Thyroid gland (tissue), 4 donors: ENCODE measurements at places on chromosomes 5 and 9.
A peak's percentile ranks its signal among the peaks of the same experiment; 100 is the strongest.

DNA sequence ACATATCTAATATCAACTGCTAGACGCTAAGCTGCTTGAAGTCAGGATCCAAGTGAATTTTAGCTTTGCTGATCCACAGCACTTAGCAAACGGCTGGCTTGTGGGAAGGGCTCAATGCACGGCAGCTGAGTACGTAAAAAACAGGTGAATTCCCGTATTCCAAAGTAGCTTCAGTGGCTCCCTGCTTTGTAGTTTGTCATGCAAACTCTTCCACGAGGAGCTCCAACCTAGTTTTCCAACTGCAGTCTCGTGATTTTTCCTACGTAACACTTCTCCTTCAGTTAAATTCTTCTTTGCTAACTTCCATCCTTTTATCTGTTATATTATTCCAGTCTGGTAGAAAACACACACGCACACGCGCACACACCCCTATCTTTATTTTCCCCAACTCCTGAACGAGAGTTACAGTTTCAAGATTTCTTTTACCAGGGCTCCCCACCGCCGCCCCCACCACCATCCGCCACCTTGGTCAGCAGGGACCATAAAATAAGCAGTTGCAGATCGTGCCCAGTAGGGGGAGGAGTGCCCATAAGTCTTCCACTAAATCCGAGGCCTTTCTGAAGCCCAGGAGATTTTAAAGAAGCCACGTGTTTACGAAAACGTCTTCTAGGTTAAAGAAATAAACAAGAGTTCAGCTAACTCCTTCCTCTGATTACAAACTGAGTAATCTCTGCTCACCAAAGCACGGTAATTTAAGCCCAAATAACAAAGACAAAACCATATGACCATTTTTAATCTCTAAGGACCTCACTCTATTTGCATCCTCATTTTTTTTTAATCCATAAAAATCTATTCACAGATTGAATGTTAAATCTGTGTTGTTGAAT, 34.8 kb upstream of the TRIO start:
- peak; percentile 59 for DNase-seq

GRCh38 chr9:132669319-132669697, 475 bp downstream of the DDX31 start:
- DNase-seq = peak; percentile 73

GRCh38 chr9:114745879-114746550, 59.8 kb downstream of the TNFSF15 start:
- no peak for DNase-seq

DNA sequence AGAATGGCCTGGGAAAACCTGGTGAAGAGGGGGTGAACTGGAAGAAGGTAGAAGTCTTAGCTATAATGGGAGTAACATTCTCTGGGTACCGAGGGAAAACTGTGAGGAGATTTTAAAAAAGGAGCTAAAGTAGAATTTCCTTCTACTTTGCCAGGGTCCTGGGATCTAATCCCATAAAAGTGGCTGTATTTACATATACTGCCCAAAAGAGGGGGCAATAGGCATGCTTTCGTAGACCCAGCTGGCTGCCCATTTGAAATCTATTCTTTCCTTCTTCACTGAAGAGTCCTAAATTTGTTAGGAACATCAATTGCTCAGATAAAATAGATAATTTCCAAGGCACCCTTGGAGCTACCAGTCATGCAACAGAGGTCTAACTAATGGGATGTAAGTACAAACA, 159.2 kb downstream of the CDC42SE2 start:
- no peak for DNase-seq

DNA sequence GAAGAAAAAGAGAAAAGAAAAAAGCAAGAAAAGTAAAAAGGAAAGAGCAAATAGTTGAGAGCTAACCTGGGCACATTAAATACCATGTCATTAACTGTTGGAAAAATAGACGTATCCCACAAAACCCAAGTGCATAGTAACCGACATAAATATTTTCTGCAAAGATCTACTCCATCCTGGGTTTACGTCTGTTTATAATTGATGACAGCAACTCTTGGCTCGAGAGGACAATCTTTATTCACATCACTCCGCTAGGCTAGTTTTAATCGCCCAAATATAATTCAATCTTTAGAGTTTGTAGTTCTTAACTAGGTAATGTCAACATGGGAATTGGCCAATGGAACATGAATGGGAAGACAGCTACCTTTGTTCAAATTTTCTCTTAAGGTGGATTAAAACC, 321.7 kb upstream of the TNC start:
- DNase-seq = no peak

DNA sequence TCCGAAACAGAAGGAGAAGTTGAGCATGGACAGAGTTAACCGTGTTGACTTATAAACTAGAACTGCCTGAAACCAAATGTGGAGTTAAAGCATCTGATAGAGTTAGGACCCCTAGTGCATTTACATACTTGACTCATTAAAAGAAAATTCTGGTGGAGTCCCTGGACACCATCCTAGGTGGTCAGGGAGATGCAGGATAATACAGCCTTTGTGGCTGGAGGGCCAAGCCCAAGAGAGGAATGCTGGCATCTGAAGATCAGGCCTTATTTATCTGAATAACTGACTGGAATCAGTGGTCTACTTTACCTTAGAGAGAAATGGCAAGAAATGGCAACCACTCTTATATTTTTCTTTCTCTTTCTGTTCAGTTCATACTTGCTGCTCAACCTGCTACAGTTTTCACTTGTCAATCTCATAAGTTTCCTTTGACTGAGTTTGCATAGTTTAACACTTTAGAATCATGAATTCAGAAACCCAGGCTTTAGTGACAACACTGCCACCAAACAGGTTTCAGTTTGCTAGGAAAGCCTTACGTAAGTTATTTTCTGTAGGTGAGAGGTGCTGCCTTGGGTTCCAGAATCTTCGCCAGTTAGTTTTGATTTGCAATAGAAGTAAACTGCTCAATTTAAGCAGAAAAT, 10.2 kb downstream of the CMYA5 start:
- no peak for DNase-seq

DNA sequence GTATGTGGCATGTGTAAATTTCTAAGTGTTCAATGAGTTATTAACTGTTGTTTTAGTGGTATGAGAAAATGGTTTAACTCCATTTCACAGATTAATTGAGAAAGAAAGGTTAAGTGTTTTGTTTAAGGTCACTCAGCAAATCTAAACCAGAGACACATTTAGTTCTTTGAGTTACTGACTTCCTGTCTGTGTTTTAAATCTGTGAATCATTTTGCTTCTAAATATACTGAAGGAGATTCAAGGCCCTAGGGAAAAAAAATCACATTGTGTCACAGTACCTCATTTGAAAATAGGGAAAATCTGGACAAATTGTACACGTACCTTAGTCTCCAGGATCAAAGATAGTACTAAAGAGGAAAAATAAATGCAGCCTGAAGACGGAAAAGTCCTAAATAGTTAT, 368.2 kb downstream of the TMEM161B start:
- DNase-seq = no peak

- peak; percentile 43 for DNase-seq
Observed at GRCh38 chr9:7570107-7570720, 229.4 kb downstream of the DMAC1 start.

DNA sequence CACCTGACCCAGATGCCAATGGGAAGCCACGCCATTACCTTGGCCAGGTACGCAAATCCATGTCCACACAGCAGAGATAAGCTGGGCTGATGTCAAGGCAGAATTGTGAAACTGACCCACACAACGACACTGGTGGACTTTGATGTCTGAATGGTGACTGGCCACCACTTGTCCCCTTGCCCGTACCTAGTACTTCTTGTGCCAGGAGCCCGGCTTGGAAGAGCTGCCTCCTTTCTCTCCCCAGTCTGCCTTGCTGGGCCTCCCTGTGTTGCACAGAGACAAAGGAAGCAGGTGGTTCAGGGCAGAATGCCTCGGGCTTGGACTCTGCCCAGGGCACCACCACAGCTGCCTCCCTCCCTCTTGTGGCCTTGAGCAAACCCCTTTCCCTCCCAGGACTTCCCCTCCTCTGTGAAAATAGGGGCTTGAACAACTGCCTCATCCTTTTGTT, 23.3 kb downstream of the PTGES2 start:
- DNase-seq = peak; percentile 43

DNA sequence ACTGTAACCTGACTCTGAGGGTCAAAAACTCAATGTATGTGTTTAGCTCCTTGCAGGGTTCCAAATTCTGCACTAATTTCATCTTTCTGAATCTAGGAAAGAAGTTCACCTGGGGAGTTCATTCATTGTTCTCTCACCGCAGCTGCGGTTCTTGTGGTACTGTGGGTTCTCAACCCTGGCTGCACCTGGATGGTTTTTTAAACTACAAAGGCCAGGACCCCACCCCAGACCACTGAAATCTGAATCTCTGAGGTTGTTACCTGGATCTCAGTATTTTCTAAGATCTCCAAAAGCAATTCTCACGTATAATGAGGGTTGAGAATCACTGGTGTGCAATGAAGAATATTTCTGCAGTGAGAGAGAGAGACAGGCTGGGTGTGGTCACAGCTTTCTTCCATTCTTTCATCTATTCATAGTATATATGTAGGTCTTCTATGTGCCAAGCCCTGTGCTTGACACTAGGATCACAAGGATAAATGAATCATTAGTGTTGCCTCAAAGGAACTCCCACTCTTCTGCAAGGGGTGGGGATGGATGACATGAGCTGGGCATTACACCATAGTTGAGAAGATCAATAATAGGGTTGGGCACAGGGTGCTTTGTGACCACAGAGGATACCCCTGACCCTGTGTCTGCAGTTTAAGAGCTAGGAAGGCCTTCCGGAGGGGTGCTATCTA, 109.8 kb downstream of the GALNT10 start:
- DNase-seq = no peak

GRCh38 chr9:129455151-129455995, 165.5 kb downstream of the C9orf50 start:
- no peak for DNase-seq

GRCh38 chr9:841371-842209, at the start of gene DMRT1:
TSS of gene DMRT1 (plus strand) at chr9:841697. CDS start at chr9:841839, 142 bp downstream.
- DNase-seq = peak; percentile 76

GRCh38 chr9:120868339-120868675, 8.7 kb downstream of the PHF19 start:
- DNase-seq = no peak

DNA sequence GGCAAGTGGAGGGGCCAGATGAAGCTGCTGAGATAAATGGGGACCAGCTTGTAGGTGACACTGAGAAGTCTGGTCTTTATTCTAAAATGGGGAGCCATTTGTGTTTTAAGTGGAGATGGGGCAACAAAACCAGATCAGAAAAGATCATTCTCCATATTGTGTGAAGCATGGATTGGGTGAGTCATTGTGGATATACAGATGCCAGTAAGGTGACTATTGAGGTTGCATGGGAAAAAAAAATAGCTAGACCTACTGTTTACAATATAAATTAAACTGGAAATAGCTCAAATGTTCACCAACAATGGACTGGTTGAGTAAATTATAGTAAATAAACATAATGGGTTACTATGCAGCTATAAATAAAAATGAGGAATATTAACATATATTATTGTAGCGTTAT, 5.4 kb upstream of the MAP1B start:
- DNase-seq = no peak

GRCh38 chr9:91308191-91308590, 53.5 kb downstream of the AUH start:
- no peak for DNase-seq

DNA sequence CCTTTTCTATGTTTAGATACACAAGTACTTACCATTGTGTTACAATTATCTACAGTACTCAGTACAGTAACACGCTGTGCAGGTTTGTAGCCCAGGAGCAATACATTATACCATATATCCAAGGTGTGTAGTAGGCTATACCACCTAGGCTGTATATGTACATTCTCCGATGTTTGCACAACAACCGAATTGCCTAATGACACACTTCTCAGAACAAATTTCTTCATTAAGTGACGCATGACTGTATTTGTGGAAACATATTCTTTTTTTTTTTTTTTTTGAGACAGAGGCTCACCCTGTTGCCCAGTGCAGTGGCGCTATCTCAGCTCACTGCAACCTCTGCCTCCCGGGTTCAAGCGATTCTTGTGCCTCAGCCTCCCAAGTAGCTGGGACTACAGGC, 4.0 kb upstream of the RAD23B start:
- no peak for DNase-seq

DNA sequence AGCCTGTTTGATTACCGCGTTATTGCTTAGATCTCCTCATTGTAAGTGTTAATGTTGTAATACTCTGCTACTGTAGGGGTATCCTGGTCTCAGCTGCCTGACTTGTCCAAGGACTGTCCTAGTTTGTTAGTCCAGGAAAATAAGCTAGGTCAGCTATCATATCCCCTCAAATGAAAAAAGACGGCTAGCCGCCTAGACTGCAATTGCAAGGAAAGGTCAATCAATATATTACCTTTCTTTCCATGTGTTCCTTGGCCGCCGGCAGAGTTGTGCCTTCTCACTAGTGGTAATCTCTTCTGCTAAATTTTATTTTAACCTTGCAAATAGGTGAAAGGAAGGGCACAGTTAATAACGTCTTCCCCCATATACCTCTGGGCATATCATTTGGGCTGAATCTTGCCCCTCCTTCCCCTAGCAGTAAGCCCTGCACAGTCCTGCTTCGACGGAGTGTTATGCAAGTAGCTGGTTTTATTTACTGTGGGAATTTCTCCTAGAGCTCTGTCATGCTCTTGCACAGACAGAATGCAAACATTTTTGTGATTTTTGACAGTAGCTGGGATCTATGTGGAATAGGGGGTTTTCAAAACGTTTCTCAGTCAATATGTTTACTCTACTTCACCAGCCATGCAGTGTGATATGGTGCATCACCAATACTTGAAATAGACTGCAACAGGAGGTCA, 288.5 kb downstream of the MAST4 start:
- DNase-seq = no peak

- no peak for DNase-seq
Observed at GRCh38 chr5:58211441-58211840, 248.4 kb downstream of the PLK2 start.

DNA sequence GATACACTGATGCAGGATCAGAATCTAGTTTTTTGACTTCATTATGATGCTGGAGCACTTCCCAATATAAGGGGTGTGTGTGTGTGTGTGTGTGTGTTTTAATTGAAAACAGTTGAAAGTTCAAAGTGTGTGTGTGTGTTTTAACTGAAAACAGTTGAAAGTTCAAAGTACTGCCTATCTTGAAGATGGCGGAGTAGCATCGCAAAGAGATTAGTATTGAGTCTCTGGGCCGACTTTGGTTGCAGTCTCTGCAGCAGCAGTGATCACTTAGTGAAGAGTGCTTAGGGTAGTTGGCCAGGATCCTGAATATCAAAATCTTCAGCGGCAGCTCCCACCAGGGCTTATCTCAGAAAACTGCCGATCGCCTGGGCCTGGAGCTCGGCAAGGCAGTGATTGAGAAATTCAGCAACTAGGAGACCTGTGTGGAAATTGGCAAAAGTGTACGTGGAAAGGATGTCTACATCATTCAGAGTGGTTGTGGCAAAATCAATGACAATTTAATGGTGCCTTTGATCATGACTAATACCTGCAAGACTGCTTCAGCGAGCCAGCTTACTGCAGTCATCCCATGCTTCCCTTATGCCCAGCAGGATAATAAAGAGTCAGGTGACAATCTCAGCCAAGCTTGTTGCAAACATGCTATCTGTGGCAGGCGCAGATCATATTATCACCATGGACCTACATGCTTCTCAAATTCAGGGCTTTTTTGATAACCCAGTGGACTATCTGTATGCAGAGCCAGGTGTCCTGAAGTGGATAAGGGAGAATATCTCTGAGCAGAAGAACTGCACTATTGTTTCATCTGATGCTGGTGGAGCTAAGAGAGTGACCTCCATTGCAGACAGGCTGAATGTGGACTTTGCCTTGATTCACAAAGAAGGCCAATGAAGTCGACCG, 7.3 kb upstream of the SCAI start:
- DNase-seq = no peak
